ENCODE measurements at places on chromosomes 11 and 22. TPM values are rescaled to one million over a fixed set of nuclear protein-coding genes. Genes with fewer than 3 reads are reported as not detected.

The BATF2 gene
- not detected for polyA plus RNA-seq

The SMCO4 gene
- polyA plus RNA-seq, result 0.97 TPM

The EMID1 gene
- polyA plus RNA-seq, result not detected

The PGA4 gene
- not detected for polyA plus RNA-seq

The SMTNL1 gene
- 0.44 TPM for polyA plus RNA-seq

The TMEM191B gene
- polyA plus RNA-seq, result not detected

The TRIM34 gene
- polyA plus RNA-seq, result 10.8 TPM

The TRIM49 gene
- polyA plus RNA-seq, result not detected

The CD6 gene
- 195 TPM for polyA plus RNA-seq

The TSPAN32 gene
- 15.7 TPM for polyA plus RNA-seq

The OR10S1 gene
- polyA plus RNA-seq, result not detected

The RBFOX2 gene
- polyA plus RNA-seq, result 0.39 TPM

The OR5I1 gene
- polyA plus RNA-seq, result not detected

DNA sequence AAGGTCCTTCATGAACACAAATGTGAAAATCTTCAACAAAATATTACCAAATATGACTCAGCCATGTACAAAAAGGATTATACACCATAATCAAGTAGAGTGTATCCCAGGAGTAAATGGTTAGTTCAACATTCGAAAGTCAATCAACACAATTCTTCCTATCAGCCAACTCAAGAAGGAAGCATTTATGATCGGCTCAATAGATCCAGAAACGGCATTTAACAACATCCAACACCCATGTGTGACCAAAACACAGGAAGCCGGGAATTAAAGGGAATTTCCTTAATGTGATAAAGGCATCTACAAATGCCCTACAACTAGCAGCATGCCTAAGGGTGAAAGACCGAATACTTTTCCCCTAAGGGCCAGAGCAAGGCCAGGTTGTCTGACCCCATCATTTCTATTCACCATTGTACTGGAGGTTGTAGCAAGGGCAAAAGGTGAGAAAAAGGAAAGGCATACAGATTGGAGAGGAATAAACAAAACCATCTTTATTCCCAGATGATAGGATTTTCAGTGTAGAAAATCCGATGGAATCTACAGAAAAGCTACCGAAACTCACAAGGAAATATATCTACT is 69.9 kb upstream of the CLDN5 start:
- DNase-seq, result no peak

DNA sequence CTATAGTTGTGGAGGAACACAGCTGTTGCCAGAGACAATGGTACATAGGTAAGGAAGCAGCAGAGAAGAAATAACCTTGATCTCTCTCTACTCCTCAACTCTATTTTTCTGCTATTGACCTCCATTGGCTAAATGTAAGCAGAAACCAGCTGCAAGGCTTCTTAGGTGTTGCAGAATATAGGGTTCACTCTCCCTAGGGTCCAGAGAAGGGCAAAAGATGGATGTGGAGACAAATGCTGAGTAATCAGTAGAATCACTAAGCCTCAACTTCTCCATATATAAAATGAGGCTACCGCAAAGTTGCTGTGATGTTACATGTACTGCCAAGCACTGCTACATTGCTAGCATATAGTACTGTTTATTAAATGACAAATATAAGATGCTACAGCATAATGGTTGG is 120.6 kb downstream of the PDE3B start:
- no peak for DNase-seq

GRCh38 chr11:12154871-12155668 is 44.7 kb downstream of the MICAL2 start:
- DNase-seq, result no peak

- DNase-seq, result no peak
Measured at GRCh38 chr11:14149683-14150082, 187.2 kb downstream of the SPON1 start.

DNA sequence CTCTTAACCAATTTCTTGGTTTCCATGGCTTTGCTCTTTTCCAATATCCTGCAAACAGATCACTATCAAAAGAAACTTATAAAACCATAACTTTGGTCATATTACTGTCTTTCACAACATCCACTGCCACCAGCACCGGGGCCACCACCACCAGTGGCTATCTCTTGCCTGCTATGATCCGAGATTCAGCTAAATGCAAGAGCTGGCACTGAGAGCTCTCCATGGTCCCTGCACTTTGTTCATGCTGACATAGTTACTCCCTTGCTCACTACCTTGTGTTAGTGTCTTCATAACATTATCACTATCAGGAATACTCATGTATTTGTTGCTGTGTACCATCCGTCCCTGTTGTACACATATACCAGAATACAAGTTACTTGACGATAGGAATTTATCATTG is 299.0 kb downstream of the ETS1 start:
- DNase-seq, result no peak

- DNase-seq, result peak; percentile 91
Measured at GRCh38 chr11:64688534-64688982, 34.4 kb downstream of the NRXN2 start.

- no peak for DNase-seq
Measured at GRCh38 chr11:129273944-129274711, 82.0 kb upstream of the ARHGAP32 start.

DNA sequence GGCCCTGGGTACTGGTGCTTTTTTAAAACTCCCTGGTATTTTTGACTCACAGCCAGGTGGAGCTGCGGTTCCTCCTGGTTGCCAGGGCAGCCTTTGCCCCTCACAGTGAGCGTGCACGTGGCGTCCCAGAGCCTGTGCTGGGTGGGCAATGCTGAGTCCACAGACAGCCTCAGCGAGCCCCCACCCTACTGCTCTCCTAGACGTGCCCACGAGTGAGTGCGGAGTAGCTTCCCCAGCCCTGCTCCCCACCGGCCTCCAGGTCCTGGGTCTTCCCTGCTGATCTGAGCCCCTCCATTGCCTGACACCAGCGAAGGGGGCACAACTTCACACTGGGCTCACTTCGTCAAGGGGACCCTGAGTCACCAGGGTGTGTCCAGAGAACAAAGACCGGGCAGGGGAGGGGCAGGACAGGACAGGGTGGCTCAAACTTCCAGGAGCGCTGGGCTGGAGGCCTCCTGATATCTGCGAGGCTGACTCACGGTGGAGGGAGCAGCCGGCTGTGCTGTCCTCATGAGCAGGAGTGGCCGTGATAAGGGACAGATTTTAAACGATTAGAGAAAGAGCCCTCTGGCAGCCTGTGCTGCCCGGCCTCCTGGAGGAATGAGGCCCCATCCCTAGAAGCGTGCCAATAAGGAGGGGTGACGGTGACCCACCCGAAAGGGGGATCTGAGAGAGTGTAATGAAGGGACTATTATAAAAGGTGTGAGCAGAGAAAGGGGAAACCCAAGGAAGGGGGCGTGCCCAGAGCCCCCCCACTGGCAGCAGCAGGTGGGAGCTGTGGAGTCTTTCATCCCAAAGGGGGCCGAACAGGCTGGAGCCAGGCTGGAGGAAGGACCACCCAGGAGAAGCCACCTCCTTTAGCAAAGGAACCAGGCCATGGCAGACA is 129.3 kb upstream of the FGF3 start:
- DNase-seq, result no peak

DNA sequence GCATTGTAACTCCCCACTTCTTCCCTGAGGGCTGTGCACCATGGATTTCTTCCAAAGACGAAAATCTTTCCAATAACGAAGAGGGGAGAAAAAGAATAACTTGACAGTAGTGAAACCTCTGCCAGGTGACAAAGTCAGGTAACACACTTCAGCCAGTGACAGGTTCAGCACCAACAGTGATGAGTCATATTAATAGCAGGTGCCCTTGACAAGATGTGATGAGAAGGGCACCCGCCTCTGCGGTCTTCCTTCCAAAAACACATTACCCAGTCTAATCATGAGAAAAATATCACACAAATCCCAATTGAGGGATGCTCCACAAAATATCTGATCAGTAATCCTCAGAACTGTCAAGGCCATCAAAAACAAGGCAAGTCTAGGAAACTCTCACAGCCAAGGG is 157.8 kb downstream of the EFCAB6 start:
- no peak for DNase-seq

- DNase-seq, result no peak
Measured at GRCh38 chr11:10354389-10354788, 49.5 kb downstream of the ADM start.

DNA sequence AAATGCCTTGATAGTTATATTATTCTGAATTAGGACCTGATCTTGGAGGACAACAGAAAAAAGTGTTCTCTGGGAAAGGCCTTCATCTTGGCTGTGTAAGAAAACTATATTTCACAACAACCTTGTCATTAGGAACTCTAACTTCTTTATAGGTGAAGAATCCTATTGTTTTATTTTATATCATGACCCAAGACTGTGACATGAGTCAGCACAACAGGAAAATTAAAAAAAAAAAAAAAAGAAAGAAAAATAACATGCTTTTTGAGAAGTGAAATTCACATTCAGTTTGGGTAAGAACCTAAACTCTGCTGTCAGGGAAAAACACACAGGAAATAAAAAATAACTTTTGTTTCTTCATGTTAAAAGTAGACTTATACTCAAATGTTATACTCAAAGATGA is 11.7 kb upstream of the FOLR2 start:
- no peak for DNase-seq

DNA sequence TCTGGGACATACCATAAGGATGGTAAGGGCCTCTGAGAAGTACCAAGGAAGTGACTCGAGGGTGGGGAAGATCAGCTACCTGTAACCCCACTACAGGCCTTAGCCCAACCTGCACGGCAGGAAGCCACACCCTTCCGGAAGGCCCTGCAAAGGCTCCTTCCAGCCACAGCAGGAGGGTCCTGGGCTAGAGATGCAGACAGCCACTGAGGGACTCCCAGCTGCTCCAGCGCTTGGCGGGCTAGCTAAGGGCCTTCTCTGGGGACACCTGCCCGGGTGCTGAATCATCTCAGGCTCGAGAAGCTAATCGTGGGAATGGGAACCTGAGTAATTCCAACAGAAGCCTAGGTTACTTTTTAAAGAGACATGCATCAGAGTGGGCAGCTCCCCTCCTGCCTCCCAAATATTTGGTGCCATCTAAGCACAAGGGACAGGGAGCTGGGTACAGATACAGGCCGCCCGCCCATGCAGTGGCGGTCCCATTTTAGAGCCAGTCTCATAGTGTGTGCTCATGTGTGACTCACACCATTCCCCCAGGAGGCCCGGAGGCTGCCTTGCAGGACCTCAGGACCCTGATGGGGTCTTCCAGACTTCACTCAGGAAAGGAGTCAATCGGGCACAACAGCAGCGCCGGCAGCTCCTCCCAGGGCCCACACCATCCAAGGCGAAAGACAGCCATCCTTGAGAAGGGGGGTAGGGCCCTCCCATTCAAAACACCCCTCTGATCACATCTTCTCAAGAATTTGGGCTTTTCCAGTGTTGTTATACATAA is 8.0 kb downstream of the MYH9 start:
- DNase-seq, result peak; percentile 65

GRCh38 chr22:46079861-46080821 is 70.2 kb upstream of the PPARA start:
- no peak for DNase-seq

GRCh38 chr22:27698813-27699212 is 102.7 kb downstream of the MN1 start:
- DNase-seq, result no peak

- no peak for DNase-seq
Measured at GRCh38 chr11:7597620-7598019, 75.7 kb downstream of the CYB5R2 start.

Data from naive thymus-derived CD4-positive, alpha-beta T cell (primary cell).